ENCODE measurements at places on chromosomes 6 and 20. TPM values are rescaled to one million over a fixed set of nuclear protein-coding genes. Genes with fewer than 3 reads are reported as not detected.

The BCAS4 gene
- total RNA-seq: 17.5 TPM

The EYS gene
- total RNA-seq: under 0.01 TPM

The PLCB4 gene
- 5.0 TPM for total RNA-seq

The TCF21 gene
- 10.3 TPM for total RNA-seq

The ZC3H12D gene
- 0.14 TPM for total RNA-seq

The LINC00237 gene
- total RNA-seq: not detected

Data from placental pericyte (primary cell).